ENCODE measurements at places on chromosomes 4 and X.

- DNase-seq: no peak
Measured at GRCh38 chr4:25843340-25844097, 19.3 kb downstream of the SEL1L3 start.

DNA sequence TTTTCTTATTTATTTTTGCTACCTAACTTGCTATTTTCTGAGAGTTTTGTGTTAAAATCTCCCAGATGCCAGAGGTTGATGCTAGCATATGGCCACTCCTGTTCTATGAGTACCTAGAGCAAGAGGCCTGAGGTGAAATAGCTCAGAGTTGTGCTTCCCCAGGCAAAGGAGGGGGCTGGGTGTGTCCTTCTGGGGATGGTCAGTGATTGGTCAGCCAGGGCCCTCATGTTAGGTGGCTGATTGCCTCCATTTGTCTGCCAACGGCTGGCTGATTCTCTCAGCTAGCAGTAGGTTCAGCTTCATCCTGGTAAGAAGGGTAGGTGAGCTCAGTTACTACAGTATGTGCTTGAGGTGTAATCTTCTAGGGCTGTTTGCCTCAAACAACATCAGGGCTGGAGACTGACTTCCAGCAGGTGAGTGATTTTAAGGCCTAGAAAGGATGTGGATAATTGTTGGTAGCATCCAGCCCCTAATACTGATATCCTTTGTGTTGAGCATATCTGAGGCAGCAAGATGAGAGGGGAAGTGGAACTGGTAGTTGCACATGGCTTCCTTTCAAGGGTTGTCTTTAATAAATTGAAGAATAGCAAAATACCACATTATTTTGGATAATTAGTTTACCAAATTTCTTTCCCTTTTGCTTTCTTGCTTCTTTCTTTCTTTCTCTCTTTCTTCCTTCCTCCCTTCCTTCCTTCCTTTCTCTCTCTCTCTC is 62.5 kb upstream of the RHOH start:
- no peak for DNase-seq

DNA sequence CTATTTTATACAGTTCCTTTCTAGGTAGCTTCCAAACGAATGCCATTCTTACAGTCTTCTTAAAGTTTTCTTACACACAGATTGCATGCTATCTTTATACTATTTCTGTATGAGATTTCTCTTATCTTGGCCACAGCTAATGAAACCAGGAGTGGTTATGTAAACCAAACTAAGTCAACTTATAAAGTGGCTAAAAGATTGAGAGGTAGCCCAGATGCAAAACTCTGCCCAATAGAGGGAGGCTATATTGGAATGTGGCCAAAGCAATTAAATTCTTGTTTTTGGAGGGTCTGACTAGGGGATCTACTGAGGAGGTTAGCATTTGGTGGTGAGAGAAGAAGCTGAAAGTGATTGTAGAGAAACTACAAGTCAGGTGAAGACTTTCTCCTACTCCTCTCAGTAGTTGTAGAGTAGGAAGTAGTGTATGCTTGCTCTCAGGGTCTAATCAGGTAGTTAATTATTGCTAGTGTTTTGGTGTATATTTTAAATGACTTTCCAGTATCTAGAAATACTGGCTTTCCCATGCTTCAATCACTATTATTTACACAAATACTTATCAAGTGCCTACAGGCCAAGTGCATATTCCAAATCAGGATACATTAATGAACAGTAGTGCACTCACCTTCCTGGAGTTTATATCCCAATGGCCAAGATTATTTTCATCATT is 104.2 kb upstream of the HPGD start:
- no peak for DNase-seq

- DNase-seq: no peak
Measured at GRCh38 chr4:59223292-59223941, 1976.7 kb upstream of the ADGRL3 start.

- no peak for DNase-seq
Measured at GRCh38 chr4:187475901-187476300, 519.7 kb upstream of the ZFP42 start.

DNA sequence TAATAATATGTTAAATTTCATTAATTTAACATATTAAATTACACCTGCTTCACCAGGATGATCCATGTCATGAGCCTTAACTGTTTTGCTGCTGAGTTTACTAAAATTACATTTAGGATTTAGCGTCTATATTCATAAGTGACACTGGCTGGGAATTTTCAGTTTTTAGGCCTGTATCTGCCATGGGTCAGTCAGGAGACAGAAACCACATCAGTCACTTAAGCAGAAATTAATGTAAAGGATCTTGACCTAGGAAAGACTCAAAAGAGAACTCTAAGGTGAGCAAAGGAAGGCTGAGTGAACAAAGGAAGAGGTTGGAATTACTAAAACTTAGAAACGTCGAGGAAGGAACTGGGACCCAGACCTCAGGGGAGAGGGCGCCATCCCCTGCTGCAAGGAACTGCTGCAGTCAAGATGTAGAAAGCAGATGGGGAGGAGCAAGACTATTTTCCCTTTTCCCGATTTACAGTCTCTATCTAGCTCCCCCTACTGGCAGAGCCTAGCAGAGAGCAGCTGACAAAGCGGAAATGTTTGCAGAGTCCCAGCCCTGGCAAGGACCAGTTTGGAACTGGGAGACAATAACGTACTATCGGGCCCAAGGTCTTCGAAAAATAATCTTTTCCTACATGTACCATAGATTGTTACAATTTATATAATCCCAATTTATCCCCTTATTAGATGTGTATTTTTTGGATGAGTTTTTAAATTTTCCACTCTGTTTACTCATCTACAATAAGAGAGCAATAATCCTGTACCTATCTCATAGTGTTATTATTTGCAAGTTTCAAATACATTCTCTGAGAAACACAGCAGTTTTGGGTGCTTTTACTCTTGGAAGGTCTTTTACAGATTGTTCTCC is 22.6 kb upstream of the RBBP7 start:
- peak; percentile 53 for DNase-seq

- peak; percentile 43 for DNase-seq
Measured at GRCh38 chr4:37666625-37667071, 19.5 kb downstream of the RELL1 start.

DNA sequence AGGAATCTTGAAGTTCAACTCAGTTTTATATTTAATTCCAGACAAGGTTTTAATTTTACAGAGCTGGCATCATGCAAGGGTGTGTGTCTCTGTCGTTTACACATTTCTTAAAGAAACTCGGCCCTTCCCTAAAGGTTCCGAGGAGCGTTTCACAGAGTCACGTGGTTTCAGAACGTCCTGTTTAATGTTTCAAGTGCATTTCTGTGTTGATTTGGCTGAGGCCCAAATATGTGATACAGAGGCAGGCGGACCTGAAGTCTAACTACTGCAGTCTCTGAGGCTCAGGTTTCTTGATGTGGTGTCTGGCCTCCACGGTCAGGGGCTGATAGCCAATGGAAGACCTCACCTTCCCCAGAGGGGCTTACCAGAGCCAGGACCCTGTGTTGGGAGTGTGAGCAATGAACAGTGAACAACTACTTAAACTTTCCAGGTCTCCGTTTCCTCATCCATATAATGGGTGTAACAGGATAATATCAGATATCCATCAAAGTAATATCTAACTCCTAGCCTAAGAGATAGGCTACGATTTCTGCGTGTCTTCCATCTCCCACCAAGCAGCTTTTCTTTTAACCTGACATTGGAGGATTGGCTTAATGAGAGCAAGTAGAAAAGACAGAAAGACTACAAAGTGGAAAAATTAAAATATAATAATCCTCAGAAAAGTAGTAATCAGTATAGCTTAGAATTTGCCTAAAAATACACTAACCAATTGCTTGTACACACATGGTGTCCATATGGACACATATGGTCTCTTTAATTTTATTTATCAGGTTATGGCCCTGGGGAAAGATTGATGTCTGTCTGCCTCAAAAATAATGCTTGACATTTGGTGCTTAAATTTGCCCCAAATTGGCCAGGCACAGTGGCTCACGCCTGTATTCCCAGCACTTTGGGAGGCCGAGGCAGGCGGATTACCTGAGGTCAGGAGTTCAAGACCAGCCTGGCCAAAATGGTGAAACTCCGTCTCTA is 50.0 kb upstream of the TRIM2 start:
- no peak for DNase-seq

DNA sequence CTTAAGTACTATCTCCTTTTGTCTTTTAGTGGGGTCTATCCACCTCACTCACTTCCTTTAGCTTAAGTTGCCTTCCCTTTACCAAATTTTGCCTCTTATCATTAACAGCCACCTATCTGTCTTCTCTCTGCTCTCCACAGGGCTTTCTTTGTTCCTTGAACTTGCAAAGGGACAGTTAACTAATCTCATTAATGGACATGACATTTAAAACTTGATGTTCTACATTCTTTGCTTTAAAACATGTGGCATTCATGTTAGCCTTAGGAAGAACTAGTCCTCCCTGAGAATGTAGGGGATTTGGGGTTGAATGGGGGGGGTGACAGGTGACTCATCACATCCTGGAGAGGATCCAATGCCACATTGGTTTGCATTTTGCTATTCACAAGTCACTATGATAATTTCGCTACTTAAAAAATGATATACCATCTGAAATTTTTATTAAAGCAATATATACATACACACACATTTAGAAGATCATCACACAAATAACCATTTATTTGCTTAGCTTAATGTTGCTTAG is 41.0 kb upstream of the DMD start:
- no peak for DNase-seq

GRCh38 chr4:155608225-155608885 is 58.3 kb upstream of the GUCY1A1 start:
- DNase-seq: no peak
